ENCODE measurements at places on chromosomes 3 and 15.

DNA sequence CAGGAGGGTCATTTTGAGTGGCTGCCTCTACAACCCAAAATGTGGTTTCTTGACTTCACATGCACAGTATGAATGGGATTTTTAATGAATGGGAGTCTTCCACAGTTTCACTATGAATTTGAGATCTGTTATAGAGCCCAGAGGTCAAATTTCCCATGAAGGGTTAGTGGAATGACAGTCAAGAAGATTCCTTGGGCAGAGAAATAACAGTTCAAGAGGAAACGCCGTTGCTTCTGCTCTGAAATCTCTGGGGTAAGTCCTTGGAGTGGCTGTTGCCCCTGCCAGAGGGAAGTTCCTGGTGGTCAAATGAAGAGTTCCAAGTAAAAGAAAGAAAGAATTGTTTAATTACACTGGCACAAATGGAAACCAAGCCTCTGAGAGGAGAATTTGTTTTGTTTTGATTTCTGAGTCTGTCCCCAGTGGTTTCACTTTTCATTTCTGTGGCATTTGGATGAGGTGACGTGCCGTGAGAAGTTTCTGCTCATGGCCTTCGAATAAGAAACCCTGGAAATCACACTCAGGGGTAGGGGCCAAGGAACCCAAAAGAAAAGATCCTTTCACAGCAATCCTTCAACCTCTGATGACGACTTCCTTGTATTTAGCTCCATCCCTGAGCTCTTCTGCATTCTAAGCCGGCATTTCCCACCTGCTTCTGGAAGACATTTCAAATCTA, 77.5 kb upstream of the IL12A start:
- DNase-seq: no peak

DNA sequence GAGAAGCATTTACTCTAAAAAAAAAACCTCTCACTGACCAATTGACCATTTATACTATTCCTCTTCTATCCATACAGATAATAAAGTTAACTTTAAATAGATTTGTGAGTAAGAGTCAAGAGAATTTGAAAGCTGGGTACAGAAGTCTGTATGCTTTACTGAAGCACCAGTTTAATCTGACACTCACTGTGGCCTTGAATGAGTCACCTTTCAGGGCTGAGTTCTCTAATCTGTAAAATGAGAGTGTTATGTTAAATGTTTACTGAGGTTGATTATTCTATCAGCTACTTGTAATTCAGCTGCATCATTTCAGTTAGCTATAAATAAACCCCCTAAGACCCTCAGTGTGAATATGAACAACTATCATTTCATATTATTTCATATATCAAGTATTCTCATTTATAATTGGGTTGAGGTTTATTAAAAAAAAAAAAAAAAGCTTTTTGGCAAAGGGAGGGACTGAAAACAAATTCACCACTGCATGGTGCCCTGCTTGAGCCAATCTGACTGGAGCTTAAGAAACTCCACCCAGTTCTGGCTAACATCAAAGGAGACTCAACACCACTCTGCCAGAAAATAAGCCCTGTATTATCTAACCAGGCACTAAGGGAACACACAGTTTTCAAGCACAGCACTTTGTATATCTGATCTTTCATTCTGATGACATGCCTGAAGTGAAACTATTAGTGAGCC, 2.8 kb downstream of the MAP4 start:
- no peak for DNase-seq

DNA sequence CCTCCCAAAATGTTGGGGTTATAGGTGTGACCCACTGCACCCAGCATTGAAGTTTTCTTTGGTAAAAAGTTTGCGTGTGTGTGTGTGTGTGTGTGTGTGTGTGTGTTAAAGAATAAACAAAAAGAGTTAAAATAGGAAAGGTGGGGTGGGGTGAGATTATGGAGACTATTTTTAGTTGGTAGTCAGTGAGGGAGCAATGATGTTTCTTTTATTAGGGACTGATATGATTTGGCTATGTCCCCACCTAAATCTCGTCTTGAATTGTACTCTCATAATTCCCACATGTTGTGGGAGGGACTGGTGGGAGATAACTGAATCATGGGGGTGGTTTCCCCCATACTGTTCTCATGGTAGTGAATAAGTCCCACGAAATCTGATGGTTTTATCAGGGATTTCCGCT, 92.2 kb downstream of the CGNL1 start:
- no peak for DNase-seq

DNA sequence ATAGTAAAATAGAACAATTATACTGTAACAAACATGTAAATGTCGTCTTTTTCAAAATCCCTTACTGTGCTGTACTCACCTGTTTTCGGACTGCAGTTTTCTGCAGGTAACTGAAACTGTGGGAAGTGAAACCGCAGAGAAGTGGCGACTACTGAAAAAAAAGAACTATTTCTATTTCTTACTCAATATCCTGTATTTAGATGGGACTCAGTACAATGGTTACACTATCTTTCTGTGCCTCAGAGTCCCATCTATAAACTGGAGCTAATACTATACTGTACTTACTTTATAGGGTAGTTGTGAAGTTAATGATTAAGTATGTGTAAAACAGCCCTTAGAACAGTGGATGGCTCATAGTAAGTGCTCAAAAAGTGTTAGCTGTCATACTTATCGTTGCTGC, 14.3 kb upstream of the P2RY12 start:
- no peak for DNase-seq

GRCh38 chr3:43923104-43923882, 232.6 kb downstream of the ABHD5 start:
- DNase-seq: no peak

DNA sequence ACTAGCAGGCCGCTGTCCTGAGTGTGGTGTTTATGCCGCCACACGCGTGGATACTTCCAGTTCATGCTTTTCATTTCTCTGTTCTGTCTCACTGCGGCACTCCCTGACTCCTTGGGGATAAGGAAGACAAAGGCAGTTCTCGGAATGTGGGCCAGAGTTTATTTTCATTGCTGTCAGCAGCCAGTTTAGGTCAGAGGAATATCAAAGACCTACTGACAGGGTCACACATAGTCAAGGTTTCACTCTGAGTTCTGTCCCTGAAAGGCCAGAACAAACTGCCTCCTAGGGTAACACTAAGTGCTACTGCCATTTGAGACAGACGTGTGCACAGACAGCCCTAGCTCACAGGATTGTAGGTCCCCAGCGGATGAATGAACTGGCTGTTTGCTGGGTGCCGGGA, 27.3 kb upstream of the SPTBN5 start:
- DNase-seq: no peak
